ENCODE measurements at places on chromosomes 4 and X.

- no peak for DNase-seq
Measured at GRCh38 chr4:147847751-147848590, 116.1 kb downstream of the ARHGAP10 start.

DNA sequence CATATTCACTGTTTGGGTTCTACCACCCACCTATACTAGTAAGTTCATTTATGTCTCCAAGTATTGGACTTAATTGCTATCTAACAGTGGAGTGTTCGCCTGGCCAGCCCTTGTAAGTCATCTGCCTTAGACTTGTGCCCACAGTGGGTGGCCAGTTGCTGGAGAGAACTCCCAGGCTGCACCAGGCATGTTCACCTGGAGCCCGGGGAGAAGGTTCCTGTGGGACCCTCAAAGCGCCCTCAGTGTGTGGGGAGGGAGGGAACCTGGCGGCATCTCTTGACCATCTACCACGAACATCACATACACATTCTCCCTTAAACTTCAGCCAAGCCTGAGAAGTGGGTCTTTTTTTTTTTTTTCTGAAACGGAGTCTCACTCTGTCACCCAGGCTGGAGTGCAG is 138.1 kb downstream of the CPZ start:
- no peak for DNase-seq

DNA sequence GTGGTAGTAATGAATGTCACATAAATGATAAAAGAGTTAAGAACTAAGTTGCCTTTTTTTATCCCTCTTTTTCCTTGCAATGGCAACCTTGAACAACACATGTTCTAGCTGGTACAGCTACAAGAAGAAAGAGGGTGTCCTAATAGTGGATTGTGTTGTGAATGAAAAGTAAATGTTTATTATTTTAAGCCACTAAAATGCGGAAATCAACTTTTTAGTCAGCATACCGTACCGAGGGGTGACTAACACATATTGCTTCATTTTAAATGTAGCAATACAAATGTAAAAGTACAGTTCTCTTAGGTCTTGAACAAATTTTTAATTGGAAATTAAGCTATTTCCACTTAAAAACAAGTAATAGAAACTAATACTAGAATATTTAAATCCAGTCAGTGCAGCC is 17.7 kb upstream of the AP1AR start:
- no peak for DNase-seq

- DNase-seq = no peak
Measured at GRCh38 chr4:124874172-124874450, 161.6 kb upstream of the ANKRD50 start.

DNA sequence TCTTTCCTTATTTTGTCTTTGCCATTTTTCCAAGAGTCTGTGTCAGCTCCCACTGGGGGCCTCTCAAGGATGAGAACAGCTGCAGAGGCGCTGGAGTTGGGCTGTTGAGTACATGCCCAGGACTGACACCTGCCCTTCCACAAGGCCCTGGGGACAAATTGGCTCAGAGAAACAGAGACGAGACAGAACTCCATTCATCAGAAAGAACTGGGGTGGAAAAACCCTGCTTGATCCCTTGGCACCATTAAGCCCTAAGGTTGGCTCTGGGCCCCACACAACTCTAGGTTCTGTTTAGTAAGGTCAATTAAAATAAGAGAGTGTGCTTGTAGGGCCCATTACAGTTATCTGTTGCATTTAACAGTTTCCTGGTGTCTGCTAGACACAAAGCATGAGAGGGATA is 63.6 kb downstream of the DCX start:
- no peak for DNase-seq

DNA sequence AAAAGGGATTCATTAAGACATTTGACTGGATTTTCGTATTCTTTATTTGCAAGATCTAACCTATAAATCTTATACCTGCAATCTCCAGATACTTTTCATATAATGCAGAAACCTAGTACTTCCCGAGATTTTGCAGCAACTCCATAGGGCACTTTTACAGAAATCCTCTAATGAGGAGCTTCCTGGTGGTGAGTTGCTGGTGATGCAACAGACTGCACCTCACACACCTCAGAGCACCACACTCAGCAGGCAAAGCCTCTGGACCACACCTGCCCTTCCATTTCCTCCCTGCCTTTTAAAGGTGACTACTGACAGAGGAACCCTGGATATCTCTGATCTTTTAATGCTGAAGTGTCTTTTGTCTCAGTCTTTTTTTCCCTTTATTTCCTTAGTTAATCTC is 289.4 kb downstream of the TRAM1L1 start:
- no peak for DNase-seq

- no peak for DNase-seq
Measured at GRCh38 chrX:74422576-74423288, 1.4 kb downstream of the SLC16A2 start.

DNA sequence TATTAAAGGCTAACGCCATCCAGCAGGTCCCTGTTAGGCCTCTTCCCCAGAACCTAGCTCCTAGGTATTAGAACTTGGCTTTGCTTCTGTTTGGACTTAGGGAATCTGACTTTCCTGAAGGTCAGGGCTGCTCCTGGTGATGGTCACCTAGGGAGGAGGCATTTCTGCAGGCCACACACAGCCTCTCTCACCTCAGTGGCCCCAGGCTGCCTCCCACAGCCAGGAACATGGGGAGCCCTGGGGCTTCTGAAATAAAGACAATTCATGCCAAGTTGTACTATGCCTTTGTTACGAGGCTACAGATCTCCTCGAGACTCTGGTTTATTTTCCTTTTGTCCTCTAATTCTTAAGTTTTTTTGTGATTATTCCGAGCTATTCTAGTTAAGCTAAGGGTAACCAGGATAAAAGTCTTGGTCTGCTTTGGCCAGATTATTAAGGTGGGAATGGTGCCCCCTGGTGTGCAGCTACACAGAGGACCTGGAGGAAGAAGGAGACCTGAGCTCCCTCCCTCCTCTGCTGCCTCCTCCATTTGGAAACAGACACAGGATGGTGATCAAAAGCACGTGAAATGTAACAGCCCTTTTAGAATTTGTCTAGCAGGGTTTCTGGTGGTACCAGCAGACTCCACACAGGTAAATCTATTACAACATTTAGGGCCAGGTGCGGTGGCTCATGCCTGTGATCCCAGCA is 131.0 kb downstream of the DCLK2 start:
- no peak for DNase-seq

DNA sequence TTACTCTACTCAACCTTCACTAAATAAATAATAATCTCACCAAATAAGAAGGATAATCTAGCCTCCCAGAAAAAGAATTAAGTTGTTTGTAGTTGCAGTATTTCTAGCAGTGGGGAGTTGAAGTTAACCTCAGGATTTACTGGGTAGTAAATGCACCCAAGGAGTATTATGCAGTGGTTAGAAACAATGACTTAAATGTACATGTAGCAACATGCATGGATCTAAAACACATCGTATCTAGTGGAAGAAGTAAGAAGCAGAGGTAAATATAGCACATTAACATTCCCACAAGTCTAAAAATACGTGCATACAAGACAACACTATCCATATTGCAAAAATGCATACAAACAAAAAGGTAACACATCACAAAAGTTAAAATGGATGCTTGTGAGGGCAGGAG is 44.2 kb upstream of the SMAD1 start:
- no peak for DNase-seq

- no peak for DNase-seq
Measured at GRCh38 chr4:40865696-40866095, 115.9 kb downstream of the NSUN7 start.

GRCh38 chr4:48801016-48801715 is 21.1 kb upstream of the FRYL start:
- DNase-seq = no peak

GRCh38 chr4:56799161-56799759 is 22.2 kb downstream of the SPINK2 start:
- no peak for DNase-seq

DNA sequence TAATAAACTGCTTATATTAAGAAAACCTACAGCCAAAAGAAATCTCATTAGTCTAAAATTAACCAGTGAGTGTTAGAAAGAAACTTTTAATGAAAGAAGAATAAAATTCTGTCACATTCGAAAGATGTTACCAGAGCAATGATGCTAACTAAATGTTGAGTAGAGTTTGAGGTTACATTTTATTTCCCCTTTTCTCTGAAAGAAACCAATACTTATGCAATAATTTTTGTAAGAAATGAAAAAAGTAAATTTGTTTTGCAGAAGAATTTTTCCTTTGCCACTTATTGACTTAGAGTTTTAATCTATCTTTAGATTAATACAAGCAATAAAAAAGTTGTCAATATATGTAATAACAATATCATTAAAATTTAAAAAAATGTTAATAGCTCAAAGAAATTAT is 574.0 kb upstream of the GALNTL6 start:
- DNase-seq = no peak

DNA sequence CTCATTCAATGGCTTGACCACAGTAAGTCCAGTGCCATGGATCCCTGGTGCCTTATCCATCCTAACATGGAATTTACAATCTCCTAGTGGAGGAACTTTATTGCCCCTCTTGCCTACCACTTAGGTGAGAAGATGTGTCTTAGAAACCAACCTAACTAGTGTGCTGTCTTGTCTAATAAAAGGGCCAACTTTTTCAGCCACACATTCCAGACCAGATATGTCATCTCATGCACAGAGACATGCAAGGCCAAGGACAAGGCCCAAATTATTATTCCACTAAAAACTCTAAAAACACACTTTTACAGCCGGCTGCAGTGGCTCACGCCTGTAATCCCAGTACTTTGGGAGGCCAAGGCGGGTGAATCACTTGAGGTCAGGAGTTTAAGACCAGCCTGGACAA is 10.6 kb upstream of the PRDX4 start:
- no peak for DNase-seq

DNA sequence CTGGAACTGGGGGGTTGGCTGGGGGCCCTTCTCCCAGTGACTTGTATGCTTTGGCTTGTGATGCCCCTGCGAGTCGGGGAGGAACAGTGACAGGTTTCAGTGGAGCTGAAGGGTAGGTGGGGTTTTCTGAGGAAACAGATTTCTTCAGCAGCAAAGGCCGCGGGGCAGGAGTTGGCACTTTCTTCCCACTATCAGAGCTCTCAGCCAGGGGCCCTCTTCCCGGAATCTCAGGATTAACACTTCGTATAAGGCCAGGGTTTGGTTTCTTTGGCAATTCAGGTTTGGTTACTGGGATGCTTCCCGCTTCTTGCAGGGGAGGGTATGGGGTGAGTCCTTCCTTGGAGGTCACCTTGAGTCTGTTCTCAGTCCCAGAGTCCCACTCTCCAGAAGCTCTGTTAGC is 75.4 kb downstream of the RPS3A start:
- DNase-seq = no peak

DNA sequence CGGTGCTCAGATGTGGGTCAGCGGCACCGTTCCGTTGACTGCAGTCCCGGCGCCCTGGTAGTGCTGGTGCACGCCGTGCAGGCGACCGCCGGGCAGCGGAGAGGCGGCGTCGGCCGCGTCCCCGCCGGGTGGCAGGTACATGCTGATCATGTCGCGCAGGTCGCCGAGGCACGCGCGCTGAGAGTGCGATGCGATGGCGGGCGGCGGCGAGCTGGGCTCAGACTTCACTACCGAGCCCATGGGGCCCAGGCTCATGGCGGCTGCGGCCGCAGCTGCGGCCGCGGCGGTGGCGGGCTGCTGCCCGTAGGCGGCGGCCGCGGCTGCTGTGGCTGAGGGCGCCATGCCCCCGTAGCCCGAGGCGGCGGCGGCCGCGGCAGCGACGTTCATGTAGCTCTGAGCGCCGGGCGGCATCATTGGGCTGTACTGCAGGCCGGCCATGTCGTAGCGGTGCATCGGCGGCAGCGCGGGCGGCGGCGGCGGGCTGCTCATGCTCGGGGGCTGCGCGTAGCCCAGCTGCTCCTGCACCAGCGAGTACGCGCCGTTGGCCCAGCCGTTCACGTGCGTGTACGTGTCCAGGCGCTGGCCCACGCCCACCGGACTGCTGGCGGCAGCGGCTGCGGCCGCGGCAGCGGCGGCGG is 1.0 kb downstream of the SOX3 start:
- DNase-seq = no peak

DNA sequence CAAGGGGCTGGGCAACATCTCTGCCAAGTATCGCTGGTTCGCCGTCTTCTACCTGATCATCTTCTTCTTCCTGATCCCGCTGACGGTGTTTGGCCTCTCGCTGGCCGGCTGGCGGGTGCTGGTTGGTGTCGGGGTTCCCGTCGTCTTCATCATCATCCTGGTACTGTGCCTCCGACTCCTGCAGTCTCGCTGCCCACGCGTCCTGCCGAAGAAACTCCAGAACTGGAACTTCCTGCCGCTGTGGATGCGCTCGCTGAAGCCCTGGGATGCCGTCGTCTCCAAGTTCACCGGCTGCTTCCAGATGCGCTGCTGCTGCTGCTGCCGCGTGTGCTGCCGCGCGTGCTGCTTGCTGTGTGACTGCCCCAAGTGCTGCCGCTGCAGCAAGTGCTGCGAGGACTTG is 20.6 kb downstream of the SLC34A2 start:
- DNase-seq = no peak

- no peak for DNase-seq
Measured at GRCh38 chr4:15410750-15411149, 17.1 kb upstream of the C1QTNF7 start.

DNA sequence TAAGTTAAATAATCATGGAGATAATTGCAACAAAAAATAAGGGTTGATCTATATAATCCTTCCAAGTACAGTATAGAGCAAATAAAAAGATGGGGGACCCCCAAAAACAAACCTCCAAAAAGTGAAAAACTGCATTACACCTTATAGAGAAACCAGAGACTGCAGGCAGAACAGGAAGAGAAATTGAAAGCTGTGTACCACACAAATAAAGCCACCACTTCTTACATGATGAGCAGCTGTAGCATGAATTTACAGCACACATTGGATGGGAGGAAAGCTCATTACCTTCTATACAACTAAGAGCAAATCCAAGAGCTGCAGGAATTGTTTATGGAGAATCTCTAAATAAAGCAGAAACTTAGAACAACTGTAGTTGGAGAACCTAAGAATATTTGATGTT is 152.4 kb upstream of the PDE5A start:
- no peak for DNase-seq

DNA sequence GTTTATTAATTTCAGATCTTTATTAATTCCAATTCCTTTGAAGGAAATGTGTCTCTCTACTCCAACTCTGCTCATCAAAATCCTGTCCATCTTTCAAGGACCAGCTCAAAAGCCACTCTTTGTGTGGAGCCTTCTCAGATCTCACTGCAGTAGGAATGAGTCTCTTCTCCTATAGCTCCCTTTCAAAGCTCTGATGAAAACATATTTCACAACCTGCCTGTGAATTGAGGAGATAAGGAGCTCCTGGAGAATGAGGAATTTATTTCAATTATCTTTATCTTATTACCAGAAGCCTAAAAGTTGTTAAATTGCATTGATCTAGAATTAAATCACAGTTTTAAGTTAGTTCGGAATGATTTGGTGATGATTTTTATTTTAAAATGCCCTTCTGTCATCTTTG is 92.6 kb upstream of the TRPC3 start:
- no peak for DNase-seq

GRCh38 chr4:2804449-2804972 is 11.6 kb downstream of the SH3BP2 start:
- no peak for DNase-seq

DNA sequence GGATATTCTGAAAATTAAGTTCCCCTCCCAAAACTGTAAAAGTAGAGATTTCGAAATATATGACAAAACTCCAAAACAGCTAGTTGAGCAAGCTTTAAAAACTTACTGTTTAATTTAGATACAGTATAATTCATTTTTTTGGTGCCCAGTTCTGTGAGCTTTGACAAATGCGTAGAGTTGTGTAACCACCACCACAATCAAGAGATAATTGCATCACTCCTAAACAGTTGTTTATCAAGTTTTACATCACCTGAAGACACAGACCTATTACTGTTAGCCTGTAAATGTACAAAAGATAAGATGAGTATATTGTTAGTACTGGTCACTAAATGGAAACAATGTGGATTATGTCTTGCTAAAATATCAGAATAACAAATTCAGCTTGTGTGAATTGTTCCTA is 62.3 kb downstream of the ALG13 start:
- no peak for DNase-seq

Data from activated T-cell treated with anti-CD3 and anti-CD28 coated beads, Interleukin-2, amount 50 U/mL, for 4 hours (primary cell).